ENCODE measurements at places on chromosomes 6 and 20.

GRCh38 chr6:114638341-114638740 lies 295.5 kb upstream of the HS3ST5 start:
- no peak for DNase-seq

- no peak for DNase-seq
Observed at GRCh38 chr6:36669002-36669401, 9.5 kb upstream of the CDKN1A start.

GRCh38 chr20:39850246-39850645 lies 838.8 kb downstream of the MAFB start:
- no peak for DNase-seq

DNA sequence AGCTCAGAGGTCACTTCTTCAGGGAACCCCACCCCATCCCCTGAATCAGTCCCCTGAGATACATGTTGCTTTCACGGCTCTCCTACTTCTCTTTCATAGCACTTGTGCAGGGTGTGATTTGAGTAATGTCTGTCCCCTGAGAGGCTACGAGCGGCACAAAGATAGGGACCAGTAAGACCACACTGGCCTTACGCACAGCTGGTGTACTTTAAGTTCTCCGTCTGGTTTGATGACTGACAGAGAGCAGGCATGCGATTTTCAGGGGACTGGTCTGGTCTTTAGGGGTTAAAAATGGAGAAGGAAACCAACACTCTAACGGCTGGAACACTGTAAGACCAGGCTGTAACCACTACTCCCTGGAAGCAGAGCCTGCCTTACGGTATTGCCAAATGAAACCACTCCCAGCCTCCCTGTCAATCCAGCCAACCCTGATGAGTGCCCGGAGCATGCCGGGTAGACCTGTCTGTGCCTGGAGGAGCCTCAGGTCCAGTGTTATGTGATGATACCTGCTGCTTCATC lies 47.1 kb downstream of the ELMO2 start:
- DNase-seq: no peak

- DNase-seq: no peak
Observed at GRCh38 chr20:34536798-34537394, 20.7 kb downstream of the DYNLRB1 start.

- no peak for DNase-seq
Observed at GRCh38 chr20:64214113-64214512, 41.4 kb upstream of the PCMTD2 start.

DNA sequence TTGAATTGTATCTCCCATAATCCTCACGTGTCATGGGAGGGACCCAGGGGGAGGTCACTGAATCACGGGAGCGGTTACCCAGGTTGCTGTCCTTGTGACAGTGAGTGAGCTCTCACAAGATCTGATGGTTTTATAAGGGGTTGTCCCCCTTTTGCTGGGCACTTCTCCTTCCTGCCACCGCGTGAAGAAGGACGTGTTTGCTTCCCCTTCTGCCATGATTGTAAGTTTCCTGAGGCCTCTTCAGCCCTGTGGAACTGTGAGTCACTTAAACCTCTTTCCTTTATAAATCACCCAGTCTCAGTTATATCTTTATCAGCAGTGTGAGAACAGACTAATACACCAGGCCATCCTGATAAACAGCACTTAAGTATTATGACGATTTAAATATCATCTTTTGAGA lies 9.0 kb upstream of the MRGBP start:
- DNase-seq: no peak

GRCh38 chr6:108001696-108002231 lies 43.8 kb upstream of the SEC63 start:
- no peak for DNase-seq

- no peak for DNase-seq
Observed at GRCh38 chr20:19813846-19814640, 56.0 kb downstream of the RIN2 start.

DNA sequence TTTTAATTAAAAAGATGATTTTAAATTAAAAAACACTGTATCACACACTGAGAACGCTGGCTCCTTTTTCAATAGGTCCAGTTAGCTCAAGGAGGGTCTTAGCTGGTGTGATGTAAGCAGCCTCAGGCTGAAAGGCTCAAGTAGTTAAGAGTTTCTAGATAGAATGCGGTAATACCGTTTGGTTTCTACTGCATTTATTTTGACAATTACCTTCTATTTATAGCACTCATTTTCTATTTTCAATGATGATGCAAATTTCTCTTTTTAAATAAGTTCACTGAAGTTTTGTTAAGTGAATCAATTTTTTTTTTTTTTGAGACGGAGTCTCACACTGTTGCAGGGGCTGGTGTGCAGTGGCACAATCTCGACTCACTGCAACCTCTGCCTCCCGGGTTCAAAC lies 87.1 kb downstream of the PREX1 start:
- DNase-seq: no peak

DNA sequence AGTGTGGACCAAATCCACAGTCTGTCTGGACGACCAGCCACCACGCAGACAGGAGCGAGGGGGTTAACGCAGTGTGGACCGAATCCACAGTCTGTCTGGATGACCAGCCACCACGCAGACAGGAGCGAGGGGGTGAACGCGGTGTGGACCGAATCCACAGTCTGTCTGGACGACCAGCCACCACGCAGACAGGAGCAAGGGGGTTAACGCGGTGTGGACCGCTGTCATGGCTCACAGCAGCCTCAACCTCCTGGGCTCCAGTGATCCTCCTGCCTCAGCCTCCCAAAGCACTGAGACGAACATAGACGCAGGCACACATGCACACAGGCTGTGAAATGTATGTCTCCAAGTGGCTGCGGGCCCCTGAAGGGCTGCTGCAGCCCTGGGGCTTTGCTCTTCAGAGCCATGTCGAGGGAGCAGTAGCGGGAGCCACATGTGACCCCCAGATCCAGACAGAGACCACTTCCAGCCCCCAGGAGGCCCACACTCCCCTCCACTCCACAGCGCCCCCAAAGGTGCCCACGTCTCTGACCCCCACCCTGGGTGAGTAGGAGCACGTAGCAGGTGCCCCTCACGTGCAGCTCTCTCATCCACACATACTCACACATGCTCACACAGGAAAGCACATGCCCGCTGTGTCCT lies 98.1 kb downstream of the YTHDF1 start:
- DNase-seq: no peak

DNA sequence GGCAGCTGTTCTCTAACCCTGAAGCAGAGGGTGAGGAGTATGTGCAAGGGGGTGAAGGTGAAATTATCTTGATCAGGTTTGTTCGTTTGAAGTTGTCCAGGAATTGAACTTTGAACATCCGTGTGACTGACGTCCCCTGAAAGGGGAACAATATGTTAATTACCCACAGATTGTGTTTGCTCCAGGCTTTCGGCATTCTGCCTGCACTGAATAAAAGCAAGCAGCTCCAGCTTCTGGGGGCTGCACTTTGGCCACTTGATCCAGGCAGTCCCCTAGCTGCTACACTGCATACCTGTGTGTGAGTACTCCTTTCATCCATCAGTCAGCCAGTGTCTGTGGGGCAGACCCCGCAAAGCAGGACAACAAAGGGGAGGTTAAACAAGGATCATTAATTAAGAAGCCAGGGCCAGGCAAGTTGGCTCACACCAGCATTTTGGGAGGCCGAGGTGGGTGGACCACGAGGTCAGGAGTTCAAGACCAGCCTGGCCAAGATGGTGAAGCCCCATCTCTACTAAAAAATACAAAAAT lies 104.8 kb upstream of the BTN3A2 start:
- no peak for DNase-seq

GRCh38 chr6:81204731-81205130 lies 547.8 kb downstream of the TENT5A start:
- DNase-seq: no peak

- no peak for DNase-seq
Observed at GRCh38 chr6:98844244-98845210, 10.2 kb downstream of the POU3F2 start.

- no peak for DNase-seq
Observed at GRCh38 chr6:92121228-92121627, 1298.1 kb downstream of the EPHA7 start.

- no peak for DNase-seq
Observed at GRCh38 chr6:41509580-41509979, 36.6 kb upstream of the FOXP4 start.

DNA sequence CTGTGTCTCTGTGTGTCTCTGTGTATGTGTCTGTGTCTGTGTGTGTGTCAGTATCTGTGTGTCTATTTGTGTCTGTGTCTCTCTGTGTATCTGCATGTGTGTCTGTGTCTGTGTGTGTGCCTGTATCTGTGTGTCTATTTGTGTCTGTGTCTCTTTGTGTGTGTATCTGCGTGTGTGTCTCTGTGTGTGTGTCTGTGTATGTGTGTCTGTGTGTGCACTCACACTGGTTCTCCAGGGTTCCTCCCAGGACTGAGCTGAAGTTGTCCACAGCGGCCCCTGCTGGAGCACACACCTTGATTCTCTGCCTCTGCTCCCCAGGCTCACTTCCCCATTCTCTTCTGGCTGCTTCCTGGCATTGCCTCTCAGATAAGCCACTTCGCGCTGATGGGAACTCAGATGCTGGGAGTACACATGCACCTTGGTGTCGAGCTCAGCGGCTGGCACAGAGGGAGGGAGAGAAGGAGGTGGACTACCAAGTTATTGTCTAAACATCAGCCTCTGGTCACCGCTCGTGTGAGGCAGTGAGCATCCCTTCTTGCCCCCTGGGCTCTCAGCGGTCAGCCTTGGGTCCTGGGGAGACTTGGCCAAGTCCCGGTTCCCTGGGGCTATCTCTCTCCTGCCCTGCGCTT lies 104.9 kb upstream of the NXT1 start:
- DNase-seq: peak; percentile 71

- DNase-seq: no peak
Observed at GRCh38 chr20:48178633-48179032, 393.4 kb upstream of the SULF2 start.

- no peak for DNase-seq
Observed at GRCh38 chr6:29925727-29926412, 16.5 kb upstream of the HLA-A start.

DNA sequence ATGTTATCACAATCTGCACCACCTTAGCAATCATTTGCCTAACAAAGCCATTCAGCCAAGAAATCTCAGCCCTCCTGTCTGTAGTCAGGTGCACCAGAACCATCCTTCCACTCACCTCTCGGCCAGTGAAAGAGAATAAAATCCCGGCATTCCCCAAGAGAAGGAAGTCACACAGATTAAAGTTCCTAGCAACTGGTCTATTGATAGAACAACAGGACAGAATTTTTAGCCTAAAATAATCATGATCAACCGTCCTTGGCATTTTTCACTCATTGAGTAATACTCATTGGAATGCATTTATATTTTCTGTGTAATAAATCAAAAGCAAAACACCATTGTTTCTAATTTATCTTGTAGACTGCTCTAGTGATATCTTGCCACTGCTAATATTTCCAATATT lies 85.7 kb upstream of the CDH4 start:
- DNase-seq: no peak

DNA sequence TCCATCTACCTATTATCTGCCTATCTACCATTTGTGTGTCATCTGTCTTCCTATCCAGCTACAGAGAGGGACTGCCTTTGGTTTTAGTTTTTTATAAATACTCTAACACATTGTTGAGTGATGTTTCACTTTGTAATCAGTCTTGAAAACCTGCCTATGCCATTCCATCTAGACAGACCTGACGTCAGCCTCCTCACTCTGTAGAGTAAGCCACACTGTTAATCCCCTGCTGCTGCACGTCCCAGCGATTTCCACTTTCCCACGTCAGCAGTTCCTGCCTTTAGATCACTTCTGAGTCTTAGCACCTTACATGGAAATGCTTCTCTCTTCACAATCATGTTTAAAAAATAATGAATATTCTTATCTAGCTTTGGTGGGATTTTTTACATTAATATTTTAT lies 54.8 kb downstream of the PLG start:
- no peak for DNase-seq
